ENCODE measurements at places on chromosomes 5 and 9.

GRCh38 chr5:176660860-176661641 is 13.8 kb downstream of the TSPAN17 start:
- peak; percentile 43 for DNase-seq

DNA sequence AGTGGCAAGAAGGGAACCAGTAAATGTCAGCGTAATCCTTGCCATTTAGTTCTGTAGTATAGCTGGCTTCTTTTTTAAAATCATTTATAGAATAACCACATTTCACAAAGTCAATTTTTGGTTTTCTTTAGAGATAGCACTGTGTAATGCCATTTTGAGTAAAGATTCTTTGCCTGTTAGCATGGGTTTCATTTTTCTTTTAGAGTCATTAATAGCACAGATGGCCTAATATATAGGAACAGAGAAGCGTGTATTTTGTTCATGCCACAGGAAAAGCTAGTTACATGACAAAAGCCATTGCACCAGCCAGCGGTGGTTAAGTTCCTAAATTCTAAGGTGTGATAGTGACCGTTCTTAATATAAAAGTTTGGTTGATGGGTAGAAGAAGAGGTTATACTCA is 1363.9 kb downstream of the MAT2B start:
- DNase-seq: no peak

- no peak for DNase-seq
Measured at GRCh38 chr9:6787793-6788161, 30.0 kb downstream of the KDM4C start.

GRCh38 chr5:149069711-149070110 is 6.8 kb upstream of the SH3TC2 start:
- no peak for DNase-seq

- DNase-seq: no peak
Measured at GRCh38 chr9:22483528-22484070, 37.0 kb downstream of the DMRTA1 start.

GRCh38 chr5:6827526-6828219 is 114.4 kb downstream of the TENT4A start:
- no peak for DNase-seq

All from activated gamma-delta T cell (primary cell).